ENCODE measurements at places on chromosomes 3 and 15.

DNA sequence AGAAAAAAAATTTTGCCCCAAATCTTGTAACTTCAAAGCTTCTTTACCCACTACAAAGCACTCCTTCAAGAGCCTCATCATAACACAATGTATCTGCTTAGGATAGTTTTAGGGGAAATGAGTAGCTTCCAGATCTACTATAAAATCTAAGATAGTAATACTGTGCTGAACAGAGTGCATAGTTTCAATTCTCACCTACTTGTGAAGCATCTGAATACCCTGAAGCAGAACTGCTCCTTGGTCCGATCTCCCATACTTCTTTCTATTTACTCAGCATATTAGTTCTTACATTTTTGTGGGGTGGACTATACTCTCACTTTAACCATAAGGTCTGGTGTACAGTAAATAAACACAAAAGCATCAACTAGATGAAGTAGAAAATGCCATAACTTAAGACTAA lies 9.6 kb downstream of the TFRC start:
- DNase-seq = no peak

DNA sequence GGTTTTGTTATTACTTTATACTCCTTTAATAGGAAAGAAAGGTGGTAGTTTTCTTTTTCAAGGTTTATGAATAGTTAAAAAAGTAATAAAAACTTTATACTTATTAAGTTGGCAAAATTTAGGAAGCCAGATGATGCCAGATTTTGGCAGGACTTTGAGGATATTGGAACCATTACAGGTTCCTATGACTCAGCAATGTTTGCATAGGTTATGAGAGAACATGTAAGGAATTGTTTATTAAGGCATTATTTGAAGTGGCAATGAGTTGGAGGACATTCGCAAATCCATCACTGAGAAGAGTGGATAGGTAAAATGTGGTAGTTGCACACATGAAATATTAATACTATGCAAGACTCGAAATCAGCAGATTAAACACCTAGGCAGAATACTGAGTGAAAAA lies 29.9 kb downstream of the CDAN1 start:
- DNase-seq = no peak

DNA sequence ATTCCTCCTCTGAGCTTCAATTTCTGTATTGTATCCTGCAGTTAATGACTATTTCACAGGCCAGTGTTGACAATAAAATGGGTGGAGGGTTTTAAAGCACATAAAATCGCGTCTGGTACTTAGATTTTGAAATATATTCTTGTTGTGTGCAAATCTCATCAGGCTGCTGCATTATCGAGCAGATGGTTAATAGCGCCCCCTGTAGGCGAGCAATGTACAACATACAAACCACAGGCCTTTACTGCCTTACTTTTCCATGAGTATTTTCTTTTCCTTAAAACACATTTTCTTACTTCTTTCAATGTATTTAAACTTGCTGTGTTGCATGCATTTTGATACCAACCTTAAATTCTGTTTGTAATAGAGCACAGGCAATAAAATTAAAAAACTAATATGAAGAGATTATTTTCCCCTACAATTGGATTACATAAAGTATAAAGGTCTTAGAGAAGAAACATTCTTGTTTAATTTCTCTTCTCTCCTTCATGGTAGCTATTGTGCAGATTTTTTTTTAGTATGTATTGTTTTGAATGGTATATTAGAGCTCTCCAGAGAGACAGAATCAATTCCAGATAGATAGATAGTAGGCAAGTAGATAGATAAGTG lies 608.4 kb downstream of the CADM2 start:
- DNase-seq = peak; percentile 51

DNA sequence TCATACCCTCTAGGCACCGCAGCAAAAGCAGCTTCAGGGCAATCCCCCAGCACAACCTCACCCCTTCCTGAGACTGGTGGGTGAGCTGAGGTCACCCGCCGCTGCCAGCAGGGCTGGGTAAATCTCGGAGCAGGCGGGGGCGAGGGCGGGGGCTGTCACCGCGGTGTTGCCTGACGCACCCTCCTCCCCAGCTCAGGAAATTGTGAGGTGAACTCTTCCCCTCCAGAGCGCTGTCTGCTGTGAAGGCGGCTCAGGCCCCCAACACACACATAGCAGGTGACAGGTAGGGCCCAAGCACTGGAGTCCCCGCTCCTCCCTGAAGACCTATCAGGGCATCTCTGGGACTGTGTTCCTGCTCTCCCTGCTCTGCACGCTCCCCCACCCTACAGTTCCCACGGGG lies 30.2 kb upstream of the FURIN start:
- peak; percentile 91 for DNase-seq

DNA sequence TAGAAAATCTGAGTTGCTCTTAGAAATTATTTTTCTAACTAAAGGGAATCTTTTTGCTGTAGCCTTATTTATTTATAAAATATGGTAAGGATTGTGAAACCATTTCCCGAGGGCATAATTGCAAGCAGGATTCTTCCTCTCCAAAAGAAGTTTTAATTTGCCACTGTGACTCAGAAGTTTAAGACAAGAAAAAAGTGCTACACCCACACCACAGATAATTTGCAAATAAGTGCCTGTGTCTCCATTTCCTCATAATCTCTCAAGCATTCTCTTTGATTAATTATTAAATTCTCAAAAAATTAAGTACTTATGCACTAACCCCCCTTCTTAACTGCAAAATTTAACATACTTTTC lies 43.6 kb downstream of the RASA2 start:
- DNase-seq = no peak

- DNase-seq = no peak
Measured at GRCh38 chr3:106029954-106030626, 161.3 kb upstream of the CBLB start.

GRCh38 chr3:70476174-70476573 lies 163.7 kb upstream of the MDFIC2 start:
- no peak for DNase-seq

- no peak for DNase-seq
Measured at GRCh38 chr3:132615881-132616280, 18.8 kb downstream of the ACKR4 start.

DNA sequence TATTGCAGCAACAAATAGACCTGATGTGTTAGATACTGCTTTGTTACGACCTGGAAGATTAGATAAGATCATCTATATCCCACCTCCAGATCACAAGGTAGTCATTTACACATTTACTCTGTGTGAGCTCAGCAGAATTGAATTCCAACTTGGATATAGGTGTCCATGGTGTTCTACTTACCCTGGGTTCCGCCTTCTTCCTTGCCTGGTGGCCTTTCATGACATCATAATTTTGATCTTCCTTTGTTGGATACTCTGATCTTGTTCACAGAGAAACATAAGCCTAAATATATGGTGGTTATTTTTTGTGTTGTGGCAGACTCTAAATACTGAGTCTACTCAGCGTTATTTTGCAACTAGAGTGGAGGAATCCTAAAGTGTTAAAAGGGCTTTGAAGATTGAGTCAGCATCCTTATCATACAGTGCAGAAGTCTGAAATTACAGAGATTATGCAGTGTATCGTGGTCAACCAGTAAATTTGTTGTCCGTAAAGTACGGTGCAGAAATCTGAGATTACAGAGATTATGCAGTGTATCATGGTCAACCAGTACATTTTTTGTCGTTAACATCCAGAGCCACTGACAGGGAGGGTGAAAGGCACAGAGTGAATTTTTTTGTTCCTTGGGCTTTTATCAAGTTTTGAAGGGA lies 39.1 kb upstream of the GATM start:
- no peak for DNase-seq

DNA sequence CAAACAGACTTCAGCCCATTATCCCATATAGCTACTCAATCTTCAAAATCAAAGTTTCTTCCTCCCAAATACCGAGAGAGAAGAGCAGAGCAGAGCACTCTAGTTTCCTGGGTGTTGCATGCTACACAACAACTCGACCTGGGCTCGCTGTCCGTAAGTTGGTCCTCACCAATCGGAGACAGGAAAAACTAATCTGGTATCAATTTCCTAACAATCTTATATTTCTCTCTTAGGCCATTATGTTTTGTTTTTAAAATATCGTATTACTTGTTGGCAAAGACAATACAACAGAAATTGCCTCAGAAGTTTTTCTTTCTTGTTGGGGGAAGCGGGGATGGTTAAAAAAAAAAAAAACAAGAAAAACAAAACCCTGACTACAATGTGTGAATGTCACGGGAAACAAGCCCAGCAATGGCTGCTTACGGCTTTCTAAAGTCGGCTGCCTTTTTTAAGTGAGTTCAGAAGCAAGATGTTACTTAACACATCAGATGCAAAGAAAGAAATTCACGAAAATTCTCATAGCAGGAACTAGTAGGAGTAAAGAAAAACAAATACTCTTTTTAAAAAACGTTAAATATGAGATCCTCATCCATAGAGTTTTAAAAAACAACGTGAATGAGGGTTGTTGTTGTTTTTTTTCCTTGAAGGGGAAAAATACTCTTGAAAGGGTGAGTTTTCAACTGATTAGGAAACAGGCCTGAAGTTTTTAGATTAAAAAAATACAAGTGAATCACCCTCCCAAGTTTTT lies 1.9 kb downstream of the VGLL4 start:
- peak; percentile 43 for DNase-seq

GRCh38 chr3:192216067-192216466 lies 511.3 kb downstream of the FGF12 start:
- no peak for DNase-seq

DNA sequence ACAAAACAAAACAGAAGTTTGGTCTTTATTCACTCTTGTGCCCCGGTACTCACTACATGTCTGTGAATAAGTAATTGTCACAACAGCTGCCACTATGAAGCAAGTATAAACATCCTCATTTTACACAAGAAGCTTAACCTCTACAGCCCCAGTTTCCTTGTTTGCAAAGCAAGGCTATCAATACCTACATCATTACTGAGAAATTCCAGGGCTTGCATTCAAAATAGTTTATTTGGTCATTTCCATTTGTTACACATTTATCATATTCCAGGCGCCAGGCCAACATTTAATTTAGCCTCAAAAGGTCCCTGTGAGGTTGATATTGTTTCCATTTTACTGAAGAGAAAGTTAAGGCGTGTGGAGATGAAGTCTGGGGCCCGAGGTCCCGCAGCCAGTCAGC lies 161.4 kb upstream of the LRTM1 start:
- no peak for DNase-seq

- DNase-seq = peak; percentile 47
Measured at GRCh38 chr3:52838561-52839267, 3.9 kb upstream of the MUSTN1 start.

DNA sequence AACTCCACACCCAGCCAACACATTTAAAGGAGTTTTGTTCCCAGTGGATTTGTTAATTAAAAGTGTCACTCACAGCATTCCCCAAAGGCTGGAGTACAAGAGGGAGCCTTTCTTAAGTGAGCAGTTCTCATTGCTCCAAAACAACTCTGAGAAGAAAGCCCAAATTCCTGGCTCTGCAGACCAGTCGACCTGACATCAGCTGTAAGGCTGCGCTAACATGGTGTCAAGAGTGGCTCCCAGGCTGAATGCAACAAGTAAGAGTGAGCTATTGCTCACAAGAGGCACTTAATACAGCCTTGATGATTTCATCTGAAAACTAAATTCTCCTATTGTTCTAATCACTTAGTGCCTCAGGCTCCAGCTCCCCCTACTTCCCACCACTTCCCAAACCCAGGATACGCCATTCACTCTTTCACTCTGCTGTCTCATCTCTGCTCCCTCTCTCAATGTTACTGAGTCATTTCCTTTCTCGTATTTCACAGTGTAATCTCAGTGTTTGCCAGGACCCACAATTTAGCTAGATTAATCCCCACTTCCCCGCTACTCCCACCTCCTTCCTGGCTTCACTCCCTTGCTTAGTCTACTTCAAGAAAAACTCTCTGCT lies 81.8 kb downstream of the WWTR1 start:
- peak; percentile 64 for DNase-seq

GRCh38 chr15:75843678-75844581 lies 683 bp downstream of the UBE2Q2 start:
- peak; percentile 48 for DNase-seq

GRCh38 chr3:175057401-175057800 lies 198.3 kb downstream of the NAALADL2 start:
- DNase-seq = no peak

DNA sequence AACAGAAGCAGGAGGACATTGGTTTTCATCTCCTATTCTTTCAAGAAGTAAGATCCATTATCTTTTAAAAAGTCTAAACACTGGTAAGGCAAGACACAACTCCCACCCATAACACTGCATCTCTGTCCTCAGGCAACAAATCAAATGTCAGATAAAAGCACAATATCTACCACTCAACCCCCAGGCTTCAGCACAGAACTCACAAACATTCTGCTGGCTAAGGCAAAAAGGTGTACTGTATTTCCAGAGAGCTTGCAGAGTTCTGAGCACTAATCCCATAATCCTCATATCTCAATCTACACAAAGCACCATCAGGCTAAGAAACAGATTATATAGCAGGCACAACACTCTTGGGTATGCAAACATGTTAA lies 20.9 kb downstream of the RAF1 start:
- DNase-seq = no peak

GRCh38 chr3:16482194-16482769 lies 31.2 kb downstream of the RFTN1 start:
- DNase-seq = no peak

DNA sequence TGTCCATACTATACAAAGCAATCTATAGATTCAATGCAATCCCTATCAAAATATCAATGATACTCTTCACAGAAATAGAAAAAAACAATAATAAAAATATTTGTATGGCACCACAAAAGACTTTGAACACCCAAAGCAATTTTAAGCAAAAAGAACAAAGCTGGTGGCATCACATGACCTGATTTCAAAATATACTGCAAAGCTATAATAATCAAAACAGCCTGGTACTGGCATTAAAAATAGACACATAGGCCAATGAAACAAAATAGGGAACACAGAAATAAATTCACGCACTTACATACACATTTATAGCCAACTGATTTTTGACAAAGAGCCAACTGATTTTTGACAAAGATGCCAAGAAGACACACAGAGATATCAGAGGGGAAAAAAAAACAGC lies 9.2 kb upstream of the ENTPD3 start:
- no peak for DNase-seq

GRCh38 chr15:27084844-27085243 lies 113.9 kb downstream of the GABRG3 start:
- DNase-seq = no peak

- DNase-seq = no peak
Measured at GRCh38 chr3:153210660-153211059, 48.6 kb downstream of the RAP2B start.

- no peak for DNase-seq
Measured at GRCh38 chr15:73349191-73349590, 19.6 kb downstream of the HCN4 start.

DNA sequence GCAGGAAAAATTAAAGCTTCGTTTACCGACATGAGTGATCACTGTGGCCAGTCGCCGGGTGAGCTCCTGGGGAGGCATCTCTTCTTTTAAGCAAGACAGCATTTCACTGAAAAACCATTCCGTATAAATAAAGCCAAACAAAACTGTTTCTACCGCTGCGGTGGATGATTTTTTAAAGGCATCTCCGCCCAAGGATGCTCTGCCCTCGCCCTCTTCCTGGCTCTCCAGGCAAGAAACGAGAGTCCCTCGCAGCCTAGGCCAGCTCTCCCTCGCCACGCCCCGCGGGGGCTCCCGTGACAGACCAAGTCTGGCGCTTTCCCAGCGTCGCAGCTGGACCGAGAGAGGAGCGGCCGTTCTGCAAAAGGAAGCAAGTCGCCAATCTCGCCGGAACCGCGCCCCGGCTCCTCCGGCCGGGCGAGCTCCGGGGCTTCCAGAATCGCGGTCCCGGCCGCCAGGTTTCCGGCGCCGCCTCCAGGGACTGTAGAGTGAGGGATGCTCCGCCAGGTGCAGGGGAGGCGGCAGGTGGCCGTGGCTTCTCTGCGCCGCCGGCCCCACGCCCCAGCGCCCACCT lies 458 bp downstream of the MCF2L2 start:
- peak; percentile 48 for DNase-seq

GRCh38 chr3:142963234-142963515 lies 299 bp downstream of the PAQR9 start:
- DNase-seq = no peak

All from activated CD4-positive, alpha-beta T cell treated with anti-CD3 and anti-CD28 coated beads, Interleukin-2, Interleukin-6, amounts not matched to agents 100 ng/mL and 50 ng/mL, durations not matched to agents 16 hours and 8 hours (primary cell).